ENCODE measurements at places on chromosomes 4 and X.

- peak; percentile 68 for DNase-seq
Observed at GRCh38 chr4:76949276-76950051, at the start of gene SEPTIN11. Gene SEPTIN11, plus strand, starts transcription at chr4:76949752. Its CDS starts 152 bp downstream, at chr4:76949904.

DNA sequence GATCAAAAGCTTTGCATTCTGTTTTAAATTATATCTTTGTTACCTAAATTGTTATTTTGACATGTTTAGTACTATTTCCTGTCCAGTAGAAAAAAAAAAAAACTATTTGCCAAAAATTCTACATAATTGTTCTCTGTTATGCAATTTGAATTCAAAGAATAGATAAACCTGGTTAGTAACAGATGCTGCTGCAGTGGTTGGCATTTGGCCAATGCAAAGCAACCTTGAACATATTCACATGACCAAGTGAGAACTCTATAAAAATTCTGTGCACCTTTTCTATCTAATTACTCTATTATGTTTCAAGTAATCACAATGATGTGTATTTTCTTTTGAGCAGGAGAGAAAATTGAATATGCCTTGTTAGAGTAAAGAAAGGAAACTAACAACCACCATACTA, 1473.4 kb downstream of the RPA4 start:
- DNase-seq, result no peak

- no peak for DNase-seq
Observed at GRCh38 chr4:80075995-80076675, 3.1 kb upstream of the ANTXR2 start.

DNA sequence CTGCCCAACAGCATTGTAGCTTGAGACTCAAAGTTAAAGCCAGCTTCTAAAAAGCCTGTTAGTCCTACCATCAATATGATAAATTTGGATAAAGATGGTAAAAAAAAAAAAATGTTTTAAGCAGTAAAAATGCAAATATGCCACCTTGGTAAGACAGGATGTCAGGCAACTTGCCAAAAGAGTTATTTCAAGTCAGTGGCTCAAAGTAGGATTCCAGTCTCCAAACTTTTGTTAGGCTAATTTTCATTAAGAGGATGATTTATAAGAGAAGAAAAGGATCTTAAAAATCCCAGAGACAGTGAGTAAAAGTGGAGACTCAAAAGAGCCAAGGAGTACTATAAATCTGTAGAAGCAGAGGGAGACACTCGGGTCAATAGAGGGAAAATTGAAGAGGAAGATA, 47.5 kb downstream of the GASK1B start:
- no peak for DNase-seq

GRCh38 chr4:120432301-120432860, 365.7 kb upstream of the MAD2L1 start:
- no peak for DNase-seq

GRCh38 chrX:87755493-87755892, 237.9 kb downstream of the KLHL4 start:
- DNase-seq, result no peak

- no peak for DNase-seq
Observed at GRCh38 chr4:3822230-3822947, 56.2 kb downstream of the ADRA2C start.

All from T-cell (primary cell).